Cerebellar nuclear complex (tissue), 1 donor: ENCODE measurements at places on chromosomes 4 and X.

- DNase-seq = no peak
Observed at GRCh38 chrX:96407501-96407900, 277.1 kb upstream of the DIAPH2 start.

DNA sequence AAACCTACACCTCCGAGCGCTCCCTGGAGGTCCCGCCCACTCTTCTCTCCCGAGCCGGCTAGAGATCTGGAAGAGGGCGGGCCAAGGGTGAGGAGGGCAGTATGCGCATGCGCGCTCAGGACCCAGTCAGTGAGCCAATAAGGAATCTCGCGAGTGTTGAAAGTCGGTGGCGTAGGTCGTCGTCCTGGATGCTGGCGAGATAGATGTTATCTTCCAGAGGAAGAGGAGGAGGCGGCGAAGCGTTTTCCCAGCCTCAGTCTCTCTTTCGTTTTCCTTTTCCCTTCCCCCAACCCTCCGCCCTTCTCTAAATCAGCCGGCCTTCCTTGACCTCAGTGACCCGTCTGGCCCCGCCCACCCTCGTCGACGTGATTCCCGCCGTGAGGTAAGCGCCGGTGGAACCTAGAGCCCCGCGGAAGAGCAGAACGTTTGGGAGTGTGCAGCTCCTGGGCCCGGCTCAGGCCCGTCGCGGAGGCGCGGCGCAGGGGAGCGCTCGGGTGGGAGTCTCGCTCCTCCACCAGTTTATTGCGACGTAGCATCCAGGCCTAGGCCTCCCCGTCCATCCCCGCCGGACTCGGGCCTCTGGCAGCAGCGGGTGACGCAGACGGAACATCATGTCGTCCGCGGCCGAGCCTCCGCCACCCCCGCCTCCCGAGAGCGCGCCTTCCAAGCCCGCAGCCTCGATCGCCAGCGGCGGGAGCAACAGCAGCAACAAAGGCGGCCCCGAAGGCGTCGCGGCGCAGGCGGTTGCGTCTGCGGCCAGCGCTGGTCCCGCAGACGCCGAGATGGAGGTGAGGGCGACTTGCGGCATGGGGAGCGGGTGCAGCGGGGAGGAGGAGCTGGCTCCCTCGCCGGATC is at the start of gene SMARCA5:
SMARCA5 (plus strand) TSS at position 389 of the 855 bp plus-strand sequence; CDS start at position 612, 223 bp downstream.
- no peak for DNase-seq

GRCh38 chrX:129648514-129649267 is 6.1 kb downstream of the APLN start:
- no peak for DNase-seq

DNA sequence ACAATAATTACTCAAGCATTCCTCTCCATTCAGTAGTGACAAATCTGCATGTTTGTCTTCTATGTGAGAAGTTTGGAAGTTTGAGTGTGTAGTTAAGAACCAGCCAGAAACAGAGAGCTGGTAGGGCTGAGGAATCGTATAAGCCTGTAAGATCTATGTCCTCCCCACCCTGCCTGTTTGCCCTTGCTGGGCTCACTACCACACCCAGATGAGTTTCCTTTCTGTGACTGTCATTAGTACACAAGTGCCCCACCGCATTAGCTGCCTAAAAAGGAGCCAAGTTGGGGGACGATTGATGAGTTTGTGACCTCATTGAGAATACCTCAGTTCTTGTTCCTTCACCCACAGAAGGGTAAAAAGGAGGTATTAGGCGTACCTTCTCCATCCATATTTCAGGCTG is 28.3 kb downstream of the DOCK11 start:
- DNase-seq = no peak

GRCh38 chr4:48270951-48271473 is 1.4 kb upstream of the TEC start:
- no peak for DNase-seq
